ENCODE measurements at places on chromosomes 7 and 10.

GRCh38 chr10:116972131-116972530, 32.9 kb downstream of the SHTN1 start:
- no peak for DNase-seq

DNA sequence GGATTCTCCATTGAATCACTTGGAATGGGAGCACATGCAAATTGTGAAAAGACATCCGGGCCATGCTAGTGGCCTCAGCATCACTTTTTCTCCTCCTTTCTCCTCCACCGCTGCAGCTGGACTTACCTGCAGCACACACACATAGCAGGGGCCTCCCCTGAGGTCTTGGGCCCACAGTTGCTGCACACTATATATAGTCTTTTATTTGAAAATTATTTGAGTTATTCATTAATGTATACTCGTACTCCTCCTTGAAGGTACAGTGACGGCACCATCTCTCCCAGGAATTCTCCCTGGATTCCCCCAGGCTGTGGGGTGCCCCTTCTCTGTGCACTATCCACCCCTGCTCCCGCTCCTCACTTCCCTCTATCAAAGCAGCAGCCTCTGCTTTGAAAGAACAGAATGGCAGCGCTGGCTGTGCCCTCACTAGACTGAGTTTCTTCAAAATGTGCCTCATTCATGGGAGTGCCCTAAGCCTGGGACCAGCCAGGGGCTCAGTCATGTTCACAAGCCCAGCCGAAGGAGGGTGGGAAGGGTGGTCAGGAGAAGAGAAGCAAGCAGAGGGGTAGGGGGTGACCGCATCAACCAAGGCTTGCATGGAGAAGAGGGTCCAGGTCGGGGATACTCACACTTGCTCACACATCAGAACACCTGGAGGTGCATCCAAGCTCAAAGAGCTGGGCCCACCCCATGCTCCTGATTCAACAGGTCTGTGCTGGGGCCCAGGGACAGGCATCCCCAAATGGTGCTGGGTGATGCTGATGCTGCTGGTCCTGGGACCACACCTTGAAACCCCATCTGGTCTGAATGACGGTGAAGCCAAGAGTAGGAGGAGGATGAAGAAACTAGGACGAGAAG, 156.2 kb upstream of the ZMIZ1 start:
- no peak for DNase-seq

DNA sequence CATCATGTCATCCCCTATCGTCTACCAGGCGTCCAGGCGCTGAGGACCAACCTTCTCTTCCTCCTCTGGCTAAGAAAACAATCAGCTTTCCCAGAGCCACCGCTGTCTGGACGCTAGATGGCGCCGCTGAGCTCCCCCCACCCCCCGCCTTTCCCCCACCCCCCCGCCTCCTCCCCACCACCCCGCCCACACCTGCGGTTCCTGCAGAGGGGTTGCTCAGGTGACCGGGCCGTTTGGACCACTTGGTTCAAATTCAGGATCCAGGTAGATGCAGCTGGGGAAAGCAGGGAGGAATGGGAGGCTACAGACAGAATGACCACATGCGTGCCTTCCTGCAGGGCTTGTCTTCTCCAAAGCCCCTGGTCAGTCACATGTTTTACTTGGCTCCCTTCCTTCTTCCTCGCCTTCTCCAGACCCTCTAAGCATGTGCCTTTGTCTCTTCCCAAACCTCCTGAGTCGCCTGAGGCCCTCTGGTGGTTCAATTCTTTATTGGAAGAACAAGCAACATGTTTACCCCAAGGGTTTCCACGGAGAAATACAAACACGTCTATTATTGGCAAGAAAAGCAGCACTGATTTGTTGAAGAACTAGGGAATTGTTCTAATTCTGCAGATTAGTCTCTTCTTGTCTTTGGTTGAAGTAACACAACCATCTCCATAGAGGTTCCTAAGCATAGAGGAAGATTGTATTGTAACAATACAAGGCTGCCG, 24.7 kb downstream of the AOC1 start:
- DNase-seq, result peak; percentile 19

GRCh38 chr10:14880229-14880628, 1.6 kb downstream of the SUV39H2 start:
- no peak for DNase-seq

GRCh38 chr10:121653608-121654007, 55.4 kb upstream of the FGFR2 start:
- DNase-seq, result no peak

DNA sequence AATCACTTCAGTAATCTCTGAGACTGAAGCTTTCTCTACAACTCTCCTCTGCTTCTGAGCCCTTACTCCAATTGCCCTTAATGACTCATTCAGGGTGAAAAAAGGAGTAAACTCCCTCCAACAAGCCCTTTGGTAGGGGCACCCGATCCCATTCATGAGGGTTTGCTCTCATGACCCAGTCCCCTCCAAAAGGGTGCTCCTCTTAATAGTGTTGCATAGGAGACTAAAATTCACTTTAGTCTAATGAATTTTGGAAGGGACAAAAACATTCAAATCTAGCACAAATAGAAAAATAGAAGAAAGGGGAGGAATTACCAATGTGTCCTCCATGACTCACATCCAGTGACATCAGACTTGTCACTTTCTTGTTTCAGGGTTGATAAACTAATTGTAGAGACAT, 66.2 kb upstream of the CCNY start:
- DNase-seq, result no peak

- DNase-seq, result no peak
Observed at GRCh38 chr7:48251766-48252165, 80.5 kb downstream of the ABCA13 start.

DNA sequence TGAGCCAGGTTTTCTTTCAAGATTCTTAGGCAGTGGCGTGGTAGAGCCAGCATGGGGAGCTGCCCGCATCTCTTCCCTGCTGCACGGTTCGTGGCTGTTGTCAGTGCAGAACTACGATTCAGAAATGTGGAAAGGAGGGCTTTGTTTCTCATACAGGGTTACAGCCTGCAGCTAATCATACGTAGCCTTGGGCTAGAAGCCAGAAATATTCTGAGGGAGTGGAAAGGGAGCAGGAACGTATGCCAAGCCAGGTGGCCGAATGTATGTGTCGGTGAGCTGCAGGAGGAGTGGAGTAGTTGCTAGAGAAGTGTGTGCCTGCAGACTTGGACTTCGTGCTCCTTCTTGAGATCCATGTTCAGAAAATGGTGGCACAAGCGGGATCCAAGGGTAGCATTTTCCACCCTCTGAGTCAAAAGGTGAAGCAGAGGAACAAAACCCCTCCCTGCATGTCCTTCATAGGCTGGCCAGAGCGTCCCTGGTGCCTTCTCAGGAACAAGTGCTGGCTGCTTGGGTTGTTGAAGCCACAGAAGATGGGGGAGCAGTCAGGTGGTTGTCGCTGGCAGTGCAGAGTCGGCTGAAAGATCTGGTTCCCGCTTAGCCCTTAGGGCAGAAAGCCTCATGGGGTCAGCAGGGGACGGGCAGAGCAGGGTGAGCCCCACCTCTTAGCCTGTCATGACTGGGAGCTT, 40.9 kb downstream of the LANCL2 start:
- no peak for DNase-seq

- DNase-seq, result no peak
Observed at GRCh38 chr10:505419-505818, 184.0 kb downstream of the DIP2C start.

DNA sequence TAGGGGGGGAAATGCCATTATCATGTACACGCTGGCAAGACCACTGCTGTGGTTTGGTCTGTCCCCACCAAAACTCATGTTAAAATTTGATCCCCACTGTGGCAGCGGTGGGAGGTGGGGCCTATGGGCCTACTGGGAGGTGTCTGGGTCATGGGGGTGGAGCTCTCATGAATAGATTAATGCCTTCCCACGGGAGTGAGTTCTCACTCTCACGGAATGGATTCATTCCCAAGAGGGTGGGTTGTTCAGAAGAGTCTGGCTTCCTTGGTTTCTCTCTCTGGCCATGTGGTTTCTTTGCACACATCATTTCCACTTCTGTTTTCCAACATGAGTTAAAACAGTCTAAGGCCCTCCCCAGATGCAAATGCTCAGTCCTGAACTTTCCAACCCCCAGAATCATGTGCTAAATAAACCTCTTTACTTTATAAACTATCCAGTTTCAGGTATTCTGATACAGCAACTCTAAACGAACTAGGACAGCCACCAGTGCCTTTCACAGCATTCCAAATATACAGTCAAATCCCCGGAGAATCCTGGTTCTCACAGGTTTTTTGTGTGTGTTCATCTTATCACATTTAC, 44.3 kb downstream of the SMURF1 start:
- DNase-seq, result no peak

DNA sequence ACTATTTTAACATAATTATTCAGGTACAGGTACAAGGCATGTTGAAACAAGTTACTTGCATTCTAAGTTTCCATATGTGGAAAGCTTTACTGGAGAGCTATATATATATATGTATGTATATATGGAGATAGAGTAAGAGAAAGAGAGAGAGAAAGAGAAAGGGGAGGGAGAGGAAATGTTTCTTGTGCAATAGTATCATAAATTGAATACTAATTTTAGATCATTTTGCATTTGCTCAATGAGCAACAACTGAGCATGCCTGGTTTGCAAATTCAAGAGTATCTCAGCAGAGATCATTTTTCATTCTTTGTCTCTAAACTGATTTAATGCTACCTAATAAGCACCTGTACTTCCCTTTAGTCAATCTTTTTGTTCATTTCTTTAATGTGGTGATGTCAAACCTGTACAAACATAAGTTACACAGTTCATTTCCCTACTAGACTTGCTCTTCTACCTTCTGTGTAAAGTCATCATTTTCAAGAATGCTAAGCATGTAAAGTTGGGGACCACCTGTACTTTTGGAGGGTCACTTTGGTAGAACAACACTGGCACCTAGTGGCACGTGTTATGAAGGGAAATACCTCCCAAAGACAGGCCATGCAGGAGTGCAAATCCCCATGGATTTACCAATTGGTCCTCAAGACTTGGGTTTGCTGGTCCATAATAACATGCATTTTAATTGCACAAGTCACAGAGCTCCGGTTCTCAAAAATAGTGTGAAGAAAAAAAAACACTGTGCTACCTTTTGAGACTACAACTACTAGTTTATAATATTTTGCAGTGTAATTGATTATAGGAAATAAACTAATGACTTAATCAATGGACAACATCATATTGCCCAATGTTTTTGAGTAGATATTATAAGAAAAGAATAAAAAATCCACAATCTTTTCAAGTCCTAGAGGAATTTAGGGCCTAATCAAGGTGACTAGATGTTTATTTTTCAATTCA, 431.2 kb upstream of the IGFBP3 start:
- DNase-seq, result no peak

DNA sequence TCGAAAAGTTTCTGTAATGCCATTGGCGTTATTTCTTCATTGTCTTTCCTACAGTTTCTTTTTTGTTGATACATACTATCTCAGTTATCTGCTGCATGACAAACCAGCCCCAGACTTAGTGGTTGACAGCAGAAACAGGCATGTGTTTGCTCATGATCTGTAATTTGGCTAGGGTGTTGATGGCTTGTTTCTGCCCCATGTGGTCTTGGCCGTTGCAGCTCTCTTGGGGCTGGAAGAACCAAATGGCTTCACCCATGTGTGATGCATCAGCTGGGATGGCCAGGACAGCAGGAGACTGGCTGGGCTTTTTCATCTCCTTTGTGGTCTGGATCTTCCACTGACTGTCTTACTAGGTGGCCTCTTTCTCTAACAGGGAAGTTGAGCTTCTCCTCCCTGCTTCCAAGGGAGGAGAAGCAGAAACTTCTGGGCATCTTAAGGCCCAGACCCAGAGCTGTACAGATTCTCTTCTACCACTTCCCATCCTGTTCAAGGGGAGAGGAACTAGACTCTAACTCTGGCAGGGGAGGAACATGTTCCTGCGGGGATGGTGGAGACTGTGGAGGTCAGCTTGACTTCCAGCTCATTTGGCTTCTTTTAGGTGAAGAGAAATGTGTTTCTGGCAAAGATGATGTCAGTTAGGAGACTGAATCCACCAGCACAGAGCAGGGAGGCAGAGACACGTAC, 89.3 kb downstream of the FANK1 start:
- no peak for DNase-seq

DNA sequence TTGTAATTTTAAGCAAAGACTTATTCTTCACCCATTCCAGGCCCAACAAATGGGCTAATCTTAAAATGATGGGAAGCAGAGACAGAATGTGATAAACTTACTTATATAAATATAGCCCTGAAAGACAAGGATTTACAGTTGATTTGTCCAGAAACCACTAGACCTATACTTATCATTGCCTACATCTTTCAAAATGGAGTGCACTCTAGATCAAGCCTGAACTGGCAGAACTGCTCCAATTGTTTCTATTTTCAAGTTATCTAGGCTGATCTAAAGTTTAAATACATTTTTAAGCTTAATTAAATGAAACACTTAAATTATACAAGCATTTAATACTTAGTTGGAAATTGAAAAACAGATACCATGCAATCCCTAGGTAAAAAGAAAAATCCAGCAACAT, 24.9 kb upstream of the PALS2 start:
- no peak for DNase-seq

DNA sequence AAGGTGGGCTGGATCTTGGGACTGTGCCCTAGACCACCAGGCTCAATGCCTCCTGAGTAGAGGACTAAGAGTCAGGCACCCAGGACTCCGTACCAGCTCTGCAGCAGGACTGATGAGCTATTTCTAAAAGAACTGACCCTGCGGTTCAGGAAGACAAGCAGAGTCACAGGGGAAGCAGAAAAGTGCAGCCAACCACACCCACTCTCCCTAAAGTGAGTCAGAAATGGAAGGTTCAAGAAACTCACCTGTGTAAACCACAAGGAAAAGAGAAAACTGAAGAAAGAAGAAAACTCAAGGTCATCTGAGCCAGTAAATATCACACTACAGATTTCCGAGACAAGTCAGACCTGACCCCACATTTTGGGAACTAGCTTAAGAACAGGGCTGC, 2.5 kb downstream of the PARP12 start:
- no peak for DNase-seq

DNA sequence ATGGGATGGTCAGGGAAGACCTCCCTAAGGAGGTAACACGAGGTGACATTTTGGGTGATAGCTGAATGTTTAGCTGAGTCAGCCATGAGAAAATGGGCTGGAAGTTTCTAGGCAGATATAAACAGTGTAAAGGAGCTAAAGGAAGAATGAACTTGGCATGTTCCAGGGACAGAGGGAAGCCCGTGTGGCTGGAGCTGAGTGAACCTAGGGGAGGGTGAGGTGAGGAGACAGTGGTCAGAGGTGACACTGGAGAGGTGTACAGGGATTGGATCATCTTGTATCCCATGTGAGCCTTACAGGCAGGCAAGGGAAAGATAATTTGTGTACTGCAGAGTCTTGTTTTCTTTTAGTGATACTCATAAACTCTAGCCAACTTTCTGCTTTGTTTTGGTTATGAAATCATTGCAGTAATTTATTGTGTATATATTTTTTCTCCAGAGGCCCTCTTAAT, 1.8 kb downstream of the STARD3NL start:
- DNase-seq, result no peak

DNA sequence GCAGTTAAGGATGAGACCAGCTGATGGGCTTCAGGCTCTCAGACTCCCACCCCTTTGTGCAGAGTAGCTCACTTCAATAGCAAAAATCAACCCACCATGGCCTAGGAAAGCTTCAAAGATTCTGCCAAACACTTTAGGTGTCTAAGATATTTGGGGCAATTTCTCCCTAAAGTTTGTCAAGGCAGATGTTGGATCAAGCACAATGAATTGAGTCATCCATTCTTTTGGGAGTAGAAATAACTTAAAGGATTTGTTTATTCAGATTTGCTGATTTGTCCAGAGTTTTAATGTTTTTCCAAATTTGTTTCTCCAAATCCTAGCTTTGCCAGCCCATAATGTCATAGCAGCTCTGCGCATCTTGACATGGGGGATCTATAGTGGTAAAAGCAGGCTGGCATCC, 855.1 kb downstream of the LRMDA start:
- no peak for DNase-seq
